HFF-Myc (cell line): ENCODE measurements at places on chromosomes 2 and 18.

DNA sequence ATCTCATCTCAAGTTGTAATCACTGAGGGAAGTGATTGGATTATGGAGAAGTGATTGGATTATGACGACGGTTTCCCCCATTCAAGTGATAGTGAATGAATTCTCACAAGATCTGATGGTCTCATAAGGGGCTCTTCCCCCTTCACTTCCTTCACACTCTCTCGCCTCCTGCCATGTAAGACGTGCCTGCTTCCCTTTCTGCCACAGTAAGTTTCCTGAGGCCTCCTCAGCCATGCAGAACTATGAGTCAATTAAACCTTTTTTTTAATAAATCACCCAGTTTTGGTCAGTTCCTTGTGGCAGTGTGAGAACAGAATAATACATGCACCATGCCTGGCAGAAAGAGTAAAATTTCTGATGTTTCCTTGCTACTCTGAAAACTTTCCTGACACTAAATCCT lies 36.6 kb downstream of the CEP68 start:
- DNase-seq = no peak

- DNase-seq = no peak
Observed at GRCh38 chr2:197190100-197190432, 120.5 kb downstream of the ANKRD44 start.

GRCh38 chr2:38016219-38016618 lies 59.7 kb downstream of the CYP1B1 start:
- no peak for DNase-seq

DNA sequence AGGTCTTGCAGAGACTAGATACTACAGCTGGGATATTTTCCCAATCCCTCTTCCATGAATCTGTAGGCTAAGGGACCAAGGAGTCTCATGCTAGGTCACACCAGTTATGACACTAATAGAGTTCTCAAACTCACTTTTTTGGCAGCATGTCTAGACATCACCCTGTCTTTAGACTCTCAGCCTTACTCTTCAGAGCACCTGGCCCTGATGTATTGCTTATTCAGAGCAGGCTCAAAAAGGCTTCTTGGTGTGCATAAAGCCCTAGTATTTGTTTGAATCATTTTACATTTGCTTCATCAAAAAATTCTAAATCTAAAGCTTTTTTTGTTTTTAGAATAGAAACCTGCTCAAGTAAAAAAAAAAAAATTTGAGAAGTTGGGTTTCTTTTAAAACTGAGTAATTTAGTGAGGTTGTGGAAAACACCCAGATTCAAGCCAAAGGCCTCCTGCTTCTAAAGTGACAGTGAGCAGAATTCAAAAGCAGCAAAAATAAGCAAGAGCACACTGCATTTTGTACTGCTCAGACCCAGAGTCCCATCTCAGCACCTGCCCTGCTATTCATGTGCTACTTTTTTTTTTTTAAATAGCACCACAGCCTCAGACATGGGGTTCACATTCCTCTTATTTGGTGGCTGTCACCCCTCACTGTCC lies 18.0 kb upstream of the DNAH6 start:
- no peak for DNase-seq

DNA sequence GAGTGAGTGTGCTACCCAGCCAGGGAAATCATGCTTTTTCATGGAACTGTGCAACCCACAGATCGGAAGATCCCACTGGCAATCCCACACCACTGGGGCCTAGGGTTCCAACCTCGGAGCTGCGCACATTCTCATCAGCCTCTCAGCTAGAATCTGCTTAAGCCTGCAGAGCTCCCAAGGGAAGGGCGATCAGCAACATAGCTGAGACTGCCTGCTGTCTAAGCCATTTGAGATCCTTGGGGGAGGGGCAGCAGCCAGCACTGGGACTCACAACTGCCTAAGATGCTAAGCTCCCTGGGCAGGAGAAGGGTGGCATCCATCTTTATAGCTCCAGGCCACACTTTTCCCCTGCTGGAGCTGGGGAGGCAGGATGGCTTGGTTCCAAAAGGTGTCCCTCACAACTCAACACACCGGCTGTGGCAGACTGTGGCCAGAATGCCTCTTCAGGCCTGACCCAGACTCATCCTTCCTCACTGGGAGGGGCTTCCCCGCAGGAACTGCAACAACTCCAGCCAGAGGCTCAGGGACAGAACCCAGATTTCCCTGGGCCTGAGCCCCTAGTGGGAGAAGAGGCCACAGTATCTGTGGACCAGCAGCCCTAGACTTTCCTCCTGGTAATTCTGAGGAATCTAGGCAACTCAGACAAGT lies 1133.3 kb upstream of the PIK3C3 start:
- no peak for DNase-seq

GRCh38 chr18:78611201-78611800 lies 368.3 kb upstream of the SALL3 start:
- no peak for DNase-seq

DNA sequence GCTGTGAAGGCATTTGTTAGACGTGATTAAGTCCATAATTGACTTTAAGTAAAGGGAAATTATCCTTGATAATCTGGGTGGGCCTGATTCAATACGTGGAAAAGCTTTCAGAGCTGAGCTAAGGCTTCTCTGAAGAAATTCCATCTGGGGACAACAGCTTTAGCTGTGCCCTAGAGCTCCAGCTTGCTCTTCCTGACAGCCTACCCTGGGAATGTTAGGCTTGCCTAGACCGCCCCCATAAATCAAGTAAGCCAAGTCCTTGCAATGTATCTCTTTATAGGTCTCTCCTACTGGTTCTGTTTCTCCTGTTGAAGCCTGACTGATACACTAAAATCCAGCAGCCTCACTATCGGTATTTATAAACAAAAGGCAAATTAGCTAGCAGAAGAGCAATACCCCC lies 160.0 kb downstream of the STK39 start:
- DNase-seq = no peak

GRCh38 chr2:233831861-233832260 lies 22.5 kb downstream of the HJURP start:
- DNase-seq = no peak

DNA sequence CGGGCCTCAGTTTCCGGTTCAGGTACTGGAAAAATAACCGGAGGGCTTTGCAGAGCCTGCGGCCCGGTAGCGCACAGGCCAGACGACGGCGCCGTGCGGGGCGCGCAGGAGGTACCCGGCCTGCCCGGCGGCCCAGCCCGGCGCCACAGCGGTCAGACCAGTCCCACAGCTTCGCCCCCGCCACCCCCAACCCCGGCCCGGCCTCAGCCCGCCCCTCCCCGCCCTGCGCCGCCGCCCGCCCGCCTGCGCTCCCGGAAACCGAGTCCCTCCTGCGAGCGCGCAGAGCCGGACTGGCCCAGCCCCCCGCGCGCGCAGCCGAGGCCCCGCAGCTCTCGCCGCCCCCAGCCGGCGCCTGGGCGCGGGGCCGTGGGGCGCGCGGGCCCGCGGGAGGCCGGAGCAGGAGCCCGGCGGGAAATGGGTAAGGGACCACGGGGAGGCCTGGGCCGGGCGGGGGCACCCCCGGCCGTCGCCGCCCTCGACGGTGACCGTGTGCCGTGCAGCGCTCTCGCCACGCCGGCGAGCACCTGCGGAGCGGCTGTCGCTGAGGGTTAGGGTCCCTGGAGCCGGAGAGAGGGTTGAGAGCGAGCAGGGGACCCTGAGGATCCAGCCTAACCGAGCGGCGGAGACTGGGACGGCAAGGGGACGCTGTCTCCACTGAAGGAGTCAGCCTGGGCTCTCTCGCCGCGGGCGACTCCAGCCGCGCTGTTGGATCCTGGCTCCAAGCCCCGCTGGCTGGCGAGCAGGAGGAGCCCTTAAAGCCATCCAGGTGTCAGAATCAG lies 16.5 kb upstream of the PSD4 start:
- no peak for DNase-seq

- no peak for DNase-seq
Observed at GRCh38 chr2:85255456-85255812, 72.4 kb downstream of the TGOLN2 start.

- DNase-seq = no peak
Observed at GRCh38 chr2:235467588-235467987, 26.3 kb upstream of the AGAP1 start.

DNA sequence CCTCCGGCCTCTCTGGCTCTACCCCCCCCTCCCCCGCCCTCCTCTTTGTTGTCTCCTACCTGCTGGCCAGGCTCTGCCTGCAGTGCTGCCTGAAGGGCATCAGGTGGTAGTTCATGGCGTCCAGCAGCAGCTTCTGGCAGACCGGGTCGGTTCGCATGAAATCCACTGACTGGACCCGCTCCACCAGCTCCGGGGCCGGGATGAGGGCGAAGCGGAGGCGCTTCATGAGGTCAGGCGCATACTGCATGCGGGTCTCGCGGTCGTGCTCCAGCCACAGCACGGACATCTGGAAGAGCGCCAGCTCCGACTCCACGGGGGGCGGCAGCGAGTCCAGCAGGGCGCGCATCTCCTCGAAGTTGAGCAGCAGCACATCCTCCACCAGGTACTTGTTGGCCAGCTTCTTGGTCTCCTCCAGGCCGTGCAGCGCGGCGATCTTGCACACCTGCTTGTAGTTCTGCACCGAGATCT lies 3.2 kb downstream of the KLHL14 start:
- no peak for DNase-seq

GRCh38 chr2:38778687-38779082 lies 675 bp downstream of the GEMIN6 start:
- no peak for DNase-seq

DNA sequence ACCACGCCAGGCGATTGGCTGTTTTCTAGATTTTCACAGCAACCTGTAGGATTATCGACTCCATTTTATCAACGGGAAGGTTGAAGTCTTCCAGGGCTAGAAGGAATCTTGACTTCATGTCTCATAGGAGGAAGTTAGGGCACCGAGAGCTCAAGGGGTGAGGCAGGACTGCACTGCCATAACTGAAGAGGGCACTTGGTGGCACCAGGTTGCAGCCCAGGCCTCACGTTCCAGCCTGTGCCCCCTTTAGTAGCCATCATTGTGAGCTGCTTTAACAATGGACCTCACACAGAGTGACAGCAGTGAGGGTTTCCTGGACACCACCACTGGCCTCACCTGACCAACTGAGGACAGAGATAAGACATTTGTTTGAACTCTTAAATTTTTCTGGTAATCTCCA lies 22.9 kb upstream of the RPL37A start:
- DNase-seq = no peak

DNA sequence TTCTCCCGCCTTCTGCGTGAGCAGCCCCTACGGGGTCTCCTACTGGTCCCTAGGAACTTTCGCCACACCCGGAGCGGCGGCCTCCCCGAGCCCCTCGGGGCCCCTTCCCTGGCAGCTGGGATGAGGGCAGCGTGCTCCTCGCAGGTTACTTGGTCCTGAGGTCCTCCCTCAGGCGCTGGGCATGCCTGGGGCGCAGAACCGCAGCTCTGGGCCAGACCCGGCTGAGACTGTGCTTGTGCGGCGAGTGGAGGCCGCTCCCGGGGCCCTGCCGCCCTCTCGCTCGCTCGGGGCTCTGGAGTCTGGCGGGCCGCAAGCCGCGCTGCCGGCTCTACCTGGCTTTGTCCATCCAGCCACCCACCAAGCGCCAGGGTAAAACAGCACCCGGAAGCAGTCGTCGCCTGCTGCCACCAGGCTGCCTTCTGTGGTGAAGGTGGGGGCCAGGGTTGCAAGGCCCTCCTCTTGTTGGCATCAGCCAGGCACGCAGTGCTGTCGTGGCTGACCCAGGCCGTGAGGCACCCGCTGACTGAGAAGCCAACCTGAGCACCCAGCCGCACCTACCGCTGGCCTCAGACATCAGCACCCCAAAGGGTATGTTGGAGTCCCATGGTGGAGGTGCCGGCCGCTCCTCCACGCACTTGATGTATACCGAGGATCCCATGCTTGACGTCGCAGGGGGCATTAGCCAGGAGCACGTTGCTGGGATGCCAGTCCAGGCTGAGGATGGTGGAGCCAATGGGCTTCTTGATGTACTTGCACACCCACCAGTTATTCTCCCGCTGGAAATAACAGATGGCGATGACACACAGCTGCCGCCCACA lies 46.1 kb upstream of the PTH2R start:
- no peak for DNase-seq

DNA sequence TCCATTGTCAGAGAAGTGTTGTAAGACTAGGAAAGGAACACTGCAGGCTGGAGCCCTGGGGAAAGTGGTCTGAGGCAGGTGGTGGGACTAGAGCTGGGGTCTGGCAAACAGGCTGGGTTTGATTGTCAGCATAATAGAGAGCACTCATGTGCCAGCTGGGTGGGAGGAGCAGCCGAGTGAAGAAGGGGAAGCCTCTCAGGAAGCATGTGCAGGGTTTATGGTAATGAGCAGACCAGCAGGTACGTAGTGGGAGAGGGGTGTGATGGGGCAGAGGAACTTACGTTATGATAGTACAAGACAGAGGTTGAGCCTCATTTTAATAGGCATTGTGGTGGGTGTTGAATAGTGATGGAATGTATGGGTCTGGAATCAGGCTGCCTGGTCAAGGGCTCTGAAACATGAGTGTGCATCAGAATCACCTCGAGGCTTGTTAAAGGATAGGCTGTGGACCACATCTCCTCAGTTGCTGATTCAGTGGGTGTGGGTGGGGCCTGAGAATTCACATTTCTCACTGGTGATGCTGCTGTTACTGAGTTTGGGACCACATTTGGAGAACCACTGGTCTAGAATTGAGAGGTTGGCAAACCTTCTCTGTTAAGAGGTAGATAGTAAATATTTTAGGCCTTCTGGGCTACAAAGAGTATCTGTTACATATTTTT lies 1.7 kb upstream of the MGAT5 start:
- no peak for DNase-seq

GRCh38 chr2:11775384-11775783 lies 29.0 kb downstream of the LPIN1 start:
- DNase-seq = no peak
